GM12878 (cell line): ENCODE measurements at places on chromosomes 16 and 17. TPM values are rescaled to one million over a fixed set of nuclear protein-coding genes. Genes with fewer than 3 reads are reported as not detected.

Gene SP2
- total RNA-seq, result 16.8 and 17.9 TPM in 2 replicates

Gene NPW
- 0.85 and 1.3 TPM in 2 replicates for total RNA-seq

Gene WWOX
- total RNA-seq, result 16.7 and 18.3 TPM in 2 replicates

Gene RPH3AL
- 0.51 and 1.2 TPM in 2 replicates for total RNA-seq

Gene KRTAP4-4
- not detected in 2 replicates for total RNA-seq

Gene OTOP2
- total RNA-seq, result not detected in 2 replicates

DNA sequence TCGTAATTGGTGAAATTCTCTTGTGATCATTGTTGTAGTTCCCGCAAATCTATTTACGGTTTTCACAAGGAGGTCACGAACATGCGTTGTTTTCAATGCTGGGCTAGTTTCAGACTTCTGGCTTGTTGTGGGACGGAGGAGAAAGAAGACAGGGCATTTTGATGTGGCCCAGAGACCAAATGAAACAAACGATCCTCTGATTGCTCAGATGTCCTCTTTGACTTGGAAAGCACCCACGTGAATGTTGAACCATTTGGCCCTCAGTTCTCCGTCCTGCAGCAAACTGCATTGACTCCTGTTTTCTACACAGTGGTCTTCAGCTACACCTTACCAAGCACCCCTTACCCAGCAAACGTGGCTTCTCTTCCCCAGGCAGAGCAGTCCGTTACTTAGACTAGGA, 391.0 kb downstream of the WWOX start:
- no peaks in the 10 kb centered on the region for H3K27me3 ChIP-seq
- H3K4me1 ChIP-seq, result no peaks in the 10 kb centered on the region
- H3K36me3 ChIP-seq, result no peaks in the 10 kb centered on the region
- no peak for DNase-seq
- H3K4me3 ChIP-seq, result no peak overlapping the region

GRCh38 chr16:48561960-48562393, 48.0 kb downstream of the N4BP1 start:
- no peak overlapping the region for H3K4me3 ChIP-seq
- peaks cover 3% of the 10 kb centered on the region; the same call in 1 of the 2 replicates for H3K4me1 ChIP-seq
- H3K27ac ChIP-seq, result no peak overlapping the region
- peaks cover 21% of the 10 kb centered on the region for H3K36me3 ChIP-seq
- no peaks in the 10 kb centered on the region for H3K27me3 ChIP-seq

- H3K27ac ChIP-seq, result no peak overlapping the region
- no peaks in the 10 kb centered on the region for H3K27me3 ChIP-seq
These were observed 5.1 kb downstream of the CACNG5 start for GRCh38 chr17:66840061-66840460.

GRCh38 chr17:35241520-35241919, 1.4 kb upstream of the SLFN5 start:
- no peak overlapping the region for H3K27ac ChIP-seq
- no peaks in the 10 kb centered on the region for H3K36me3 ChIP-seq
- no peaks in the 10 kb centered on the region for H3K27me3 ChIP-seq
